ENCODE measurements at places on chromosomes 4 and X. TPM values are rescaled to one million over a fixed set of nuclear protein-coding genes. Genes with fewer than 3 reads are reported as not detected.

The GALNTL6 gene
- polyA plus RNA-seq, result 0.74 TPM

The ZAR1 gene
- 0.49 TPM for polyA plus RNA-seq

- DNase-seq, result no peak
These were observed 71.6 kb upstream of the MAB21L2 start for GRCh38 chr4:150510176-150510865.

DNA sequence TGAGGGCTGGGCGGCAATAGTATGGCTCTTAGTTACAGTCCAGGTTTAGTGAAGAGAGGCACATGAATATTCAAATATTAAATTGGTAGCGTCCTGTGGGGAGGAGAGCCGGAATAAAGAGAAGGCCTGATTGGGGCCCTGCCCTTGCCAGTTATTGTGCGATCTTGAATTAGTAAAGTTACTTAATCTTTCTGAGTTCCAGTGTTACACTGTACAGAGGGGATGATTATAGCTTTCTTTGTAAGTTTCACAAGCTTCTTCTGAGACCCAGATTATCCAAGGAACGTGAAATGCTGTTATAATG lies 1.2 kb downstream of the METAP1 start:
- DNase-seq, result no peak

DNA sequence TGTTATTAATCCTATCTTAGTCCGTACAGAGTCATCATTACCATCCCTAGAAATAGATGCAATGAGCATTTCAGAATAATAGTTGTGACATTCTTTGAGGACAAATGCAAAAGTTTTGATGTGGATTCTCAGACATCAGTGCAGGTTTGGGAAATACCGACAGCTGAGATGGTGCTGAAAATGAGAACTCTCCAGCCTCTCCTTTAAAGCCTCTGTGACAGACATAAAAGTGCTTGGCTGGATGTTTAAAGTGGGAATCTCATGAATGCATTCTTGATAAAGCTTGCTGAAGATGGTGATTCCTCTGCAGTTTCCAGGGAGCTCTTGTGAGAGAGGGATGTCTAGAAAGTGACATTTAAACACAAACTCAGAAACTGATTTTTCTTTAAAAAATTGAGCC lies 35.0 kb upstream of the SLC7A11 start:
- no peak for DNase-seq
